Left cardiac atrium (tissue), 4 donors: ENCODE measurements at places on chromosomes 5 and 9.

GRCh38 chr9:89835666-89836065, 230.9 kb downstream of the GADD45G start:
- DNase-seq = no peak

DNA sequence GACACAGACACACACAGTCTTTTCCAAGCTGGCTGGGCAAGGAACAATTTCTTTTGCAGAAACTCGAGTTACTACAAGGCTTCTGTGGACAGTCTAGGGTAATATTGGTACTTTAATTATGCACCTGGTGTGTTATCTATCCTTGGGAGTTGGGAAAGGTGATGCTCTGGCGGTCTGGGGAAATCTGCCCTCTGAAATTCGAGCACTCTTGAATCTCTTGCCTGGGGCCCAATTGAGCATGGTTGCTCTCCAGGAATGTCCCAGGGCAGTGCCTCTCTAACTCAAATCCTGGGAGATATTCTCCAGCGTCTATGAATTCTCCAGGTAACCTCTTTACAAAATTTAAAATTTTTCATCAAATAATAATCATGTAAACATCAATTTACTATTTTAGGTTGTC, 69.3 kb downstream of the KCNIP1 start:
- DNase-seq = no peak

GRCh38 chr5:107675201-107675600, 4.5 kb upstream of the EFNA5 start:
- no peak for DNase-seq

DNA sequence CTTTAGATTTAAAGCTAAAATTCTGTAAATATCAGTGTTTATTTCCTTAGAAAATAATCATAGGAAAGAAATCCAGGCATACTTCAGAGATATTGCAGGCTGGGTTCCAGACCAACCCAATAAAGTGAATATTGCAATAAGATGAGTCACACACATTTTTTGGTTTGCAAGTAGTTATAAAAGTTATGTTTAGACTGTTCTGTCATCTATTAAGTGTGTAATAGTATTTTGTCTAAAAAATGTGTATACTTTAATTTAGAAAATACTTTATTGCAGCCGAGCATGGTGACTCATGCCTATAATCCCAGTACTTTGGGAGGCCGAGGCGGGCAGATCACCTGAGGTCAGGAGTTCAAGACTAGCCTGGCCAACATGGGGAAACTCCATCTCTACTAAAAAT, 6.9 kb upstream of the RIC1 start:
- no peak for DNase-seq

DNA sequence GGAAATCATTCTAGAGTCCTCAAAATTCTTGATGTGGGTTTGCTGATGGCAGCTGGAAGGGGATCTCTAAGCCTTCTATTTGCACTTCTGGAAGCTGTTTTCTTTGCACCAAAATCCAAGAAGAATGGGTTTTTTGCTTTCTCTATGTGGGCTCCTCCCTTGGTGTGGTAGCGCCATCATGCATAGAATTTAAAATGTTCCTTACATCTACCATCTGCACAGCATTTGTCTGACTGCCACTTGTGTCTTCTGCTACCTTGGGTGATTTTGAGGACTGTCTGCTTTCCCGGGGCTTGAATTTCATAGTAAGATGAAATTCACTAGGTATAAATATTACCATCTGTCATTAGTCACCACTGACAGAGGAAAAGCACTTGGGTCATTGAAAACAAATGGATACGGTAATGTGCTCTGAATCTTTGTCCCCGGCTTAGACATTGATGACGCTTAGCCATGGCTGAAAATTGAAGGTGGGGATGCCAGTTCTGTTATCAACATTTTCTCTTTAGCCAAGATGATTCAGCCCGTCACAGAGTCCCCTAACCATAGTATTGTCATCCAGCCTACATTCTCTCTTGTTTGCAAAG, 30.0 kb downstream of the SNX30 start:
- no peak for DNase-seq

DNA sequence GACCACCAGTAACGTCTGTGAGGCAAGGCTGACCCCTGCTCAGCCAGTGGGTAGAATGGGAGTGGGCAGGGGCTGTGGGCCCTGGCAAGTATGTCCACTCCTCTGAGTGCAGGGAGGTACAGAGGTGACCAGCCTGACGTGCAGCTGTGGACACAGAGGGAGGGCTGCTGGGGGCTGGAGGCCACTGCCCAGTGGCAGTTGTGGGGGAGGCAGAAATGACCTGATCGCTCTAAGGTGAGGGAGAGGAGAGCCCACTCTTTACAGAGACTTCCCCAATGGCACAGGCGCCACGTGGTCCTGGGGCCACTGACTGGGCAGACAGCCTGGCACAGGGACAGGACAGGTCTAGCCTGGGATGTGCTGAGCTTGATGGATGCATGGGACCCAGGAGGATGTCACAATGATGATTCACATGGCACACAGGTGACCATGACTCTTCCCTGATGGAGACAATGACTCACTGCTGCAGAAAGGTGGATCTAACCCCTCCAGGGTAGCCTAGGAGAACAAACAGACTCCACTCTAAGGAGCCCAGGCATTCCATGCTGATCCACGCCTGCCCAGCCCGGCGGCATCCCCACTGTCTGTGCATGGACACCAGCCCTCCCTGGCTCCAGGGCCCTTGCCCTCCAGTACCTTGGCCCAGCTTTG, 7.7 kb downstream of the LPCAT1 start:
- peak; percentile 13 for DNase-seq

DNA sequence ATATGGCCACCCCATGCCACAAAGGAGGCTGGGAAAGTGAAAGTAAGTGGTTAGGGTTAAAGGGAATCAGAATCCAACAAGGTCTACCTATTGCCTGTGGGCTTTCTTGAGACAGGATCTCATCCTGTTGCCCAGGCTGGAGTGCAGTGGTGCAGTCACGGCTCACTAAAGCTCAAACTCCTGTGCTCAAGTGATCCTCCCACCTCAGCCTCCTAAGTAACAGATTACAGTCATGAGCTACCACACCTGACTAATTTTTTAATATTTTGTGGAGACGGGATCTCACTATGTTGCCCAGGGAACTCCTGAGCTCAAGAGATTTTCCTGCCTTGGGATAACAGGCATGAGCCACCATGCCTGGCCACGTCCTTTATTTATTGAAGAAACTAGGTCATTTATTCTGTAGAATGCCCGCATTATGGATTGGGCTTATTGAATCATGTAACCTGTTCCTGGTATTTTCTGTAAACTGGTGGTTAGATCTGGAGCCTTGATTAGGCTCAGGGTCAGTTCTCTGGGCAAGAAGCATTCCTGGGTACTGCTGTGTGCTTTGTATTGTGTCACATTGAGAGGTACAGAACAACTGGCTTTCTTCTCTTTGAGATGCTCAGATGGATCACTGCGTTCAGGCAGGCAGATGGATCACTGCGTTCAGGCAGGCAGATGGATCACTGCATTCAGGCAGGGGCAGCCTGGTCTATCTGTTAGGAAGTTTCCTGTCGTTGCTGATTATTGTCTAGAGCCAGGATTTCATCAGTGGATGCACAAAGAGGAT, 41.6 kb downstream of the ERGIC1 start:
- DNase-seq = no peak

DNA sequence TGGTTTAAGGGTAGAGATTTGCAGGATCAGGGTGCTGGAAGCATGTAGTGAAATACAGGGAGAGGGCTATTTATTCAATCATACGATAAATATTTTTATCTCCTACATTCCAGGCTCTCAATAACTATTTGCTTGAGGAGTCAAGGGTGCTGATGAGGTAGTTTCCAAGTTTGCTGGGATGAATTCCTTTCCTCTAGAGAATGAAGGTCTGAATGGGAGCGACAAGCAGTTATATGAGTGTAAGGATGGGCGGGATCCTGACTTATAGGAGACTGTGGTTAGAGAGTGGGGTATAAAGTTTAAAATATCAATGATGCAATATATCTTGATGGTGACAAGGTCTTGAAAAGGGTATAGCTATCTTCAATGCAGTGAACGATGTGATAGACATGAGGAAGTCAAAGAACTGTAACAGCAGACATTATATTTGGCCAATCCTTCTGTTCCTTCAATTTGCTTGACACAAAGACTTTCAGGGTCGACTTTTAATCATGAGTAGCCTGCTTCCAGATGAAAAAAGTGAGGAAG, 201.1 kb upstream of the HAPLN1 start:
- no peak for DNase-seq

GRCh38 chr9:105385381-105385985, 62.4 kb upstream of the FSD1L start:
- DNase-seq = peak; percentile 36

DNA sequence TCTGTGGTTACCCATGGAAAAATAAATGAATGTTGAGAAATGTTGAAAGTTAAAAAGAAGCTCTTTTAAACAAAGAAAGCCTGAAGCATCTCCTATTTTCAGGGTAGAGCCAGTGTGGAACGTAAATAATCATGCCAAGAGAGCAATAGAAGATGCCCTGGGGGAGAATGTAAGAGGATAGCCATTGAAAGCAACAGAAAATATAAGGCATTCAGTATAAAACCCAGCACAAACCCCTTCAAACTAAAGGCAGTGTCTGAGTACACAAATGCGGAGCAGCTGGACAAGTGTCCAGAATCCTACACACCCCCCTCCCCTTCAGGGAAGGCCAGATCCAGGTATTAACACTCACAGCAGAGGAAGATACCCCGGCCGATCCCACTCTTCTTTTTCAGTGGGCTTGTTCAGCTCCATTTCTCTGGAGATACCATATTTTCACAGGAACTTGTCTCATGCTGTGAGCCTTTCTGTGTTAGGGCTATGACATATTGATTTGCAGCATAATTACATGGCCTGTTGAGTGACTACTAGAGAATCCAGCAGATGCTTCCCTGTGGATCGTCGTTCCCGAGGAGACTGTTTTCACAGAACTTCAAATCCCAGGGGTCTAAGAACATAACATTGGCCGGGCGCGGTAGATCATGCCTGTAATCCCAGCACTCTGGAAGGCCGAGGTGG, 101.2 kb downstream of the PLK2 start:
- no peak for DNase-seq

- no peak for DNase-seq
Observed at GRCh38 chr5:135866016-135866415, 29.6 kb downstream of the IL9 start.

DNA sequence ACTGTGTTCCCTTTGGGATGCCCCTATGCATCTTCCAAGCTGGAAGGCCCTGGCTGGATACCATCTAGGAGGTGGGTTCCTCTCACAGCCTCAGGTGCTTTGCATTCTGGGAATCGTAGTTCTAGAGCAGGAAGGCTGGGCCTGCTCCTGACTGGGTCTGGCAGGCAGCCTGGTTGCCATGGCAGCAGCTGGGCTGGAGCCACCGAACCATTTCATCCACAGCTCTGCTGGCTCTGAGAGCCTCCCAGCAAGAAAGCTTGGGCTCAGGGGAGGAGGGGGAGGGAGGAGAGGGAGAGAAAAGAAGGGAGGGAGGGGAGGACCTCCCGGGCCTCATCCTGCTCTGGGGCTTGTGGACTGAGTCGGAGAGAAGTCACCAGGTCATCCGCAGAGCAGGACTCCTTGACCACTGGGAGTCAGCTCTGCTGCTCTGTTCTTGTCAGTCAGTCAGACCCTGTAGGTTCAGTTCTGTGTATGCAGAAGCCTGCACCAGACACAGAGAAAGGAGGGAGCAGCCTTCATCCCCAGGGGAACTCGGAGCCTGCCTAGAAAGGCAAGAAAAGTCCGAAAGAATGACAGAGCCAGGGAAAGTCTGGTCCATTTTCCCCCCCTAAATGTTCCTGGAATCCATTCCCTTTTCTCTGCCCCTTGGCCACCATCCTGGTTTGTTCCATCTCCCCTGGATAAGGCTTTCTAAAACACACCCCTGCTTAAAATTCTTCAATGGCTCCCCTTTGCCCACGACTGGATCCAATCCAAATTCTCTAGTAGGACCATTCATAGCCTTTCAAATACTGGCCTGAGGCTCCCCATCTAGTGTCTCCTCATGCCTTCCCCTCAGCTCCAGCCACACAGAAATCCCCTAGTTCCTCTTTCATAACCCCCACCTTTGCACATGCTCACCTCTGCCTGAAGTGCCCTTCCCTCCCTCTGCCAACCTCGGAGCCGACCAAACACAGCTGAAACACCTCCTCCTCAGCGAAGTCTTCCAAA, 65.4 kb upstream of the ARAP3 start:
- peak; percentile 85 for DNase-seq

DNA sequence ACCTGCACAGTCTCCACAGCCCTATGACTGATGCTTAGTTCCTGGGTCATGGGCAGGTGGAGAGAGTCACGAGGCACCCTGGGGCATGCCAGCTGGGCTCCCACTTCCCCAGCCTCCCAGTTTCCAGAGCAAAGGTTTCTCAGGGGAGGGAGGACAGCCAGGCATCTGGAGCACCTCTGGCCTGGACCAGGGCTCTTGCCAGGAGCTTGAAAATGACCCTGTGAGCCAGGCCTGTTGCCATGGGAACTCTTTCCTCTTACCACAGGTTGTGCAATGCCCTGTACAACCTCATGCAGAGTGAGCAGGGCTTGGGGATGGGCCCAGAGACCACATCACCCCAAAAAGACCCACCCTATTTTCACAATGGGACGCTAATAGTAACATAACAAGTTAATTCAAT, 113.1 kb downstream of the PSD2 start:
- DNase-seq = peak; percentile 45

DNA sequence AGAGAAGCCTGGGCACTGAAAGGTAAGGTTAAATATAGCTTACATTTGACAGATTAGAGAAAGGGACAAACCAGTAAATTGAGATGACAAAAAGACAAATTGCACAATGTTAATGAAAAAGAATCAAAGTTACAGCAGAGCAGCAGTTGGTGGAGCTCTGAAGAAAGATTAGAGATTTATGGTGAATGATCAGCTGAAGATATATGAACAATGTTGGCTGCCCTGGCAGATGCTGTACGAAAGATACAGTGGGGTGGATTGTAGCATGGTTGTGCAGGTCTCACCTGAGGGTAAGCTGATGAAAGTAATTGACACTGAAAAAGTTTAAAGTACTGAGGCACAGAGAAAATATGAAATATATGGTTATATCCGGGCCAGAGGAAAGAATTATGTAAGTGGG, 492.1 kb downstream of the ARHGEF28 start:
- no peak for DNase-seq

- DNase-seq = no peak
Observed at GRCh38 chr9:126687930-126688461, 74.3 kb downstream of the LMX1B start.

GRCh38 chr9:86641970-86642369, 287.8 kb upstream of the TUT7 start:
- no peak for DNase-seq
